ENCODE measurements at places on chromosomes 6 and 20.

DNA sequence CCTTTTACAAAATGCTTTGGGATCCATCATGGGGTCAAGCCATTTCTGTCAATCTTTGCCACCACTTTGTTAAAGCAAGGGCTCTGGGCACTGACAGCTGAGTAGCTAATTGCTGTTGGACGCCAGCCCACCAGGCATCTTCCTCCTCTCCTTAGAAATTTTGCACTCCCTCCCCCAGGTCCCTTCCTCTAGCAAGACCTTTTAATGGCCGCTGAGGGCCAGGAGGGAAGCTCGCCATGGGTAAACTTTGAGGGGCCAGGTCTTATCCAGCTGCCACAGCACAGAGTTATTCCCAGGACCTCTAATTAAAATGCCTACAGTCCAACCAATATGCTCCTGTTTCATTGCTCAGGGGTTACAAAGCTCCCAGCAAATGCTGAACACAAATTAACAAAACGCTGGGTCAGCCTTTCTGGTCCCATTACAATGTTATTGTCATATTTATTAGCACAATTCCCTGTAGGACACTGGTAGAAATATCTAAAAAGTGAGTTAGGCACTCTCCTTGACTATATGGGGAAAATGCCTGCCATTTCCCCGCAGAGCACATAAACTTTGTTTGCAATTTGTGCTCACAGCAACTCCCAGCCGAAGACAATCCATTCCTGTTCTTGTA is 16.8 kb downstream of the SCML4 start:
- no peak for DNase-seq

DNA sequence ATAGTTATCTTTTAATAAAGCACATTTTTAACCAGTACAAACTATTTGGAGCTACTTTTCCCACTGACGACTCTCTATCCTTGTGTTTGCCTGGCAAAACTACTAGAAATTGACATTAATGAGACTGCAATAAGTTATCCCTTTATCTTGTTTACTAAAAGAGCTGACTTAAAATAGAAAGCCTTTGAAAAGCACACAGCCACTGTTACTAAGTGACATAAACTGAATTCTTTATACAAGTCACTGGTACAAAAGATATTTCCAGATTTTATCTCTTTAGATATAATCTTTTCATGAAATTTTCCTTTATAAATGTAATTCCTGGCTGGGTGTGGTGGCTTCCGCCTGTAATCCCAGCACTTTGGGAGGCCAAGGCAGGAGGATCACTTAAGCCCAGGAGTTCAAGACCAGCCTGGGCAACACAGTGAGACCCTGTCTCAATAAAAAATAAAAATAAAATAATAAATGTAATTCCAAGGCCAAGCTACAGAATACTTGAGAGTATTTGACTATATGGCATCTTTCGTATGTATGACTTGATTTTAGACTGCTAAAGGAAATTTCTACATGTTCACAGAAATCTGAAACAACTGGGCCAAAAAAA is 9.5 kb downstream of the MBOAT1 start:
- no peak for DNase-seq

DNA sequence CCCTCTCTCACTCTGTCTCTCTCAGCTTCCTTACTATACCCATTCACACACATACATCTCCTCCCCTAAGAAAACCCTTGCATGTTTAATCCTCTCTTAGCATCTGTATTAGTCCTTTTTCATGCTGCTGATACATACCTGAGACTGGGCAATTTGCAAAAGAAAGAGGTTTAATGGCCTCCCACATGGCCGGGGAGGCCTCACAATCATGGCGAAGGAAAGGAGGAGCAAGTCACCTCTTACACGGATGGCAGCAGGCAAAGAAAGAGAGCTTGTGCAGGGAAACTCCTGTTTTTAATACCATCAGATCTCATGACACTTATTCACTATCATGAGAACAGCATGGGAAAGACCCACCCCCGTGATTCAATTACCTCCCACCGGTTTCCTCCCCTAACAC is 398.5 kb upstream of the SASH1 start:
- DNase-seq, result no peak

- no peak for DNase-seq
Measured at GRCh38 chr20:62485062-62485700, 9.4 kb upstream of the GATA5 start.

- no peak for DNase-seq
Measured at GRCh38 chr6:156699017-156699421, 78.2 kb upstream of the ARID1B start.

DNA sequence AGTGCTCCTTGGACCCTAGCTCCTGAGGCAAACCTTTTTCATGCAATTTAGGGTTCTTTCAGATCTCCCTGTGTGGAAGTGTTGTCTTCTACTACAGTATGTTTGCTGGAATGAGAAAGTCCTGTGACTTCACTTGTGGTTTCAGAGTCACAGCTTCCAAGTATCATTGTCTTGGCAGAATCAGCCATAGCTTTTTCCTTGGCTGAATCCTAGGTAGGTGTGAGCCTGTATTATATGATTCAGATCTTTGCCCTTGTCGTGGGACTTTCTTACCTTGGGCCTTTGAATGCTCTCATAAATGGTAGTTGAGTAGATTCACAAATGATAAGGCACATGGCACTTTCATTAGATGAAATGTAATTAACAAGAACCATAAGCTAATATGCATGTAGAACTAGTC is 16.5 kb downstream of the CARMIL1 start:
- DNase-seq, result no peak

- no peak for DNase-seq
Measured at GRCh38 chr20:59469267-59470252, 134.8 kb upstream of the PHACTR3 start.

GRCh38 chr6:146574211-146574610 is 24.6 kb upstream of the ADGB start:
- no peak for DNase-seq

GRCh38 chr6:157610451-157610999 is 212.5 kb upstream of the SNX9 start:
- DNase-seq, result no peak

Measured in NCI-H187 treated with DMSO at 0.1 percent for 48 hours (cell line).